ENCODE measurements at places on chromosomes 2 and 18.

DNA sequence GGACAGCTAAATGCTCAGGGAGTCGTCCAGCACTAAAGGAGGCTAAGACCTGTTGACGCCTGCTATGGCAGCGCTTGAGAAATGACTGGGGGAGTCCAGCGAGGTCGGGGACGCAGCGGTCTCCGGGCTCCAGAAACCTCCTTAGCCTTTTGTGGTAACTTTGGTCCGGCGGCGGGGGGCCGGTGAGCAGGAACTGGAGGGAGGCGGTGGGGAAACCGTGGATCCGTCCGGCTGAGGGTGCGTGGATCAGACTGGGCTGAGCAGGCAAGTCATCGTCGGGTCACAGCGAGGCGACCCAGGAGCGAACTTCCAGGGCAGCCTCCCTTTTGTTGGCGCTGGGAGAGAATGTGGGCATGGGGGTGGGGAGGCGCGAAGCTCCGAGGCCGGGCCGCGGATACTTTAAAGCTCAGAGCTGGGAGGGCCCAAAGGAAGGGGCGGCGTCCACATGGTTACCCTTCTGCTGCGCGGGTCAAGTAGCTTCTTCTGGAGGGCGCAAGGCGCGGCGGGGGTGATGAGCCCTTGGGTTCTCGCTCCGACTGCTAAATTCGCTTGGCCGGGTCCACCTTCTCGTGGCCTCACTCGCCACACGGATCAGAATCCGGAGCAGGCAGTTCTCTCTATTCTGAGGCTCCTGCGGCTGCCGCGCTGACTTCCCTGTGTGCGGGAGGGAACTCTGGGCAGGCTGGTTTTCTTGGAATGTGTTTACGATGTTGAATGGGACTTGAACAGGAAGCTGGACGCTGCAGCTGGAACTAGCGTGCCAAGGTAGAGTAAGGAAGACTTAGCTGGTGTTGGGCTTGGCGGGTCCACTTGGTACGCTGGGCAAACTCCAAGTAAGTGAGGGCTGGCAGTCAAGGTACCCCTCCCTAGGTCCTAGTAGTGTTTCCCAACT lies 920 bp downstream of the GULP1 start:
- DNase-seq = no peak

GRCh38 chr2:86562922-86563649 lies at the start of gene CHMP3:
Gene CHMP3, minus strand, starts transcription at chr2:86563443. Its CDS starts 95 bp downstream, at chr2:86563348.
- peak; percentile 93 for DNase-seq

GRCh38 chr2:61910603-61911002 lies 5.1 kb downstream of the COMMD1 start:
- no peak for DNase-seq

GRCh38 chr2:65794994-65795393 lies 362.6 kb upstream of the SPRED2 start:
- DNase-seq = no peak

DNA sequence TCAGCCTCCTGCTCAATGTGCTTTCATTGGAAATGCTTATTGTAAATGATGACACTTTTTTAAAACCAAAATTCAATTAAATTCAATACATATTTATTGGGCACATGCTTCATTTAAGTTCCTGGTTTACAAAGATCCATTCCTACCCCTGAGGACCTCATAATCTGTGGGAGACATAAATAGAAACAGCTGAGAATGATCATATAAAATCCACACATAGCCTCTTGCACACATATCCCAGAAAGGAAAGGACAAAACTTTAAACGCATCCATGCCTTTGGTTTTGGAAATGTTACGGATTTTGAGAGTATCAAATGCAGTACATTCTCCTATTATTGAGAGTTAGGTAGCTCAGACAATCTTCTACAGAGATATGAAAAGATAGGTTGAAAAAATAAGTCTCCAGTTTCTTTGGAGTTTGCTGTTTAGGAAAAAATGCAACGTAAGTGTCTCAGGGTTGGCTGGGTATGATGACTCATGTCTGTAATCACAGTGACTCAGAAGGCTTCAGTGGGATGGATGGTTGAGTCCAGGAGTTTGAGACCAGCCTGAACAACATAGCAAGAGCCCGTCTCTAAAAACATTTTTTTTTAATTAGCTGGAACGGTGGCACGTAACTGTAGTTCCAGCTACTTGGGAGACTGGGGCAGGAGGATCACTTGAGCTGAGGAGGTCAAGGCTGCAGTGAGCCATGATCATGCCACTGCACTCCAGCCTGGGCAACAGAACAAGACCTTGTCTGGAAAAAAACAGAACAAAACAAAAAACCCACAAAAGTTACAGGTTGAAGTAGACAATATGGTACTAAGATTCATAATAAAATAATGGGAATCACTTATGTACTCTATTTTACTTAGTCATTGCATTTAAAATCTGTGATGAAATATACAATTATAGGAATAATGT lies 3.9 kb upstream of the PRELID3A start:
- DNase-seq = no peak

- DNase-seq = no peak
Measured at GRCh38 chr2:2832657-2833056, 501.6 kb upstream of the MYT1L start.

GRCh38 chr2:236525411-236525997 lies 44.1 kb upstream of the ACKR3 start:
- no peak for DNase-seq

GRCh38 chr2:146489386-146489785 lies 1355.4 kb upstream of the ACVR2A start:
- DNase-seq = no peak

Data from stimulated activated CD4-positive, alpha-beta T cell treated with anti-CD3 and anti-CD28 coated beads, Interleukin-12 subunit alpha, Interleukin-12 subunit beta, amount 100 ng/mL, for 24 hours (primary cell).